Esophagus squamous epithelium (tissue), 5 donors: ENCODE measurements at places on chromosomes 2 and 18. TPM values are rescaled to one million over a fixed set of nuclear protein-coding genes. Genes with fewer than 3 reads are reported as not detected.

The TMEM178A gene
- not detected for total RNA-seq

The CCDC88A gene
- 18.7 TPM for total RNA-seq

The C2orf15 gene
- 0.97 TPM for total RNA-seq

The CMPK2 gene
- total RNA-seq: 1.7 TPM

The TAF4B gene
- total RNA-seq: 6.3 TPM
